T-helper 1 cell treated with Interleukin-12 subunit alpha and Interleukin-12 subunit beta and Interleukin-4 antibody, amounts not matched to agents 30 ng/mL and 1 ng/mL, for 36 hours (primary cell): ENCODE measurements at places on chromosomes 7 and 10. TPM values are rescaled to one million over a fixed set of nuclear protein-coding genes. Genes with fewer than 3 reads are reported as not detected.

The SPDYE18 gene
- 0.83 and 1.3 TPM in 2 replicates for total RNA-seq

The TMEM130 gene
- not detected in 2 replicates for total RNA-seq

The SLIT1 gene
- 0.46 and 0.47 TPM in 2 replicates for total RNA-seq

The UPK3BL1 gene
- total RNA-seq, result 16.0 and 19.1 TPM in 2 replicates

The MAP3K8 gene
- total RNA-seq, result 59.2 and 62.5 TPM in 2 replicates

The ANKRD26 gene
- total RNA-seq, result 5.7 and 8.1 TPM in 2 replicates

The CYP3A4 gene
- total RNA-seq, result not detected in 2 replicates

The NCF1 gene
- 0.96 and 1.4 TPM in 2 replicates for total RNA-seq

The AKR1C3 gene
- 2.9 and 4.9 TPM in 2 replicates for total RNA-seq

The PRDX3 gene
- total RNA-seq, result 127 TPM in 2 replicates

The BTBD16 gene
- total RNA-seq, result not detected in 2 replicates

The BAG3 gene
- 24.6 and 25.5 TPM in 2 replicates for total RNA-seq

The NUTM2D gene
- total RNA-seq, result 2.4 and 3.2 TPM in 2 replicates

The SOSTDC1 gene
- not detected in 2 replicates for total RNA-seq

The ZNF862 gene
- total RNA-seq, result 30.5 and 32.3 TPM in 2 replicates

The C1GALT1 gene
- total RNA-seq, result 54.9 TPM in 2 replicates

The CYP3A7 gene
- total RNA-seq, result not detected in 2 replicates
